ENCODE measurements at places on chromosomes 1 and 21. TPM values are rescaled to one million over a fixed set of nuclear protein-coding genes. Genes with fewer than 3 reads are reported as not detected.

The PFDN2 gene
- 98.5 TPM for total RNA-seq

The COL6A2 gene
- total RNA-seq, result 5.0 TPM

The SYTL1 gene
- total RNA-seq, result 85.3 TPM

The AMY1C gene
- not detected for total RNA-seq

The NBPF6 gene
- not detected for total RNA-seq

The NTMT2 gene
- not detected for total RNA-seq

The ANKRD34A gene
- total RNA-seq, result 3.8 TPM

The BRINP3 gene
- total RNA-seq, result not detected

The CHI3L2 gene
- total RNA-seq, result 6.7 TPM

The SPRR3 gene
- not detected for total RNA-seq

The GBP7 gene
- total RNA-seq, result 0.18 TPM

The HSD3B1 gene
- not detected for total RNA-seq

The ARHGEF19 gene
- total RNA-seq, result 6.0 TPM

The GPR37L1 gene
- not detected for total RNA-seq
